ENCODE measurements at places on chromosomes 2 and 18. TPM values are rescaled to one million over a fixed set of nuclear protein-coding genes. Genes with fewer than 3 reads are reported as not detected.

The CNDP2 gene
- total RNA-seq, result 62.0 TPM

The EGR4 gene
- not detected for total RNA-seq

The SRD5A2 gene
- not detected for total RNA-seq

DNA sequence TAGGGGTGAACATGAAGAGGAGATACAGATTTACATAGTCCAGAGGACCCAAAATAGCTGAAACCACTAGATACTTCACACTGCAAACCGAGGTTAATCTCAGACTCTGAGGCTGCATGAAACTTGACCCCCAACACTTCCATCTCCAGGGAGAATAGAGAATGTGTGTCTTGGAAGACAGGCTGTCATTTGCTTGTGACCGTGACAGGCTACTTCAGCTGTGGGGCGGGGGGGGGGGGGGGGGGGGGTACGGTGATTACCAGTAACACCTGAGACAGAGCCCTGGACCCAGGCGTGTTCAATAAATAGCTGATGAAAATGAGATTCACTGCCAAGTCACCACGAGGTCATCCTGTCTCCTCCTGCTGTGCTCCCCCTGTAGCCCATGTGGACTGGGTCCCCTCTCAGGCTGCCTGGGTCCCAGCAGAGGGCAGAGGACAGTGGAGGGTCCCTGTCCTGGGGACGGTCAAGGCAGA, 5.7 kb upstream of the KLHL29 start:
- DNase-seq, result no peak

GRCh38 chr2:82994151-82994550, 1464.9 kb downstream of the SUCLG1 start:
- no peak for DNase-seq

GRCh38 chr2:30775833-30776232, 31.4 kb downstream of the CAPN13 start:
- DNase-seq, result no peak

GRCh38 chr18:74507927-74508326, 11.8 kb downstream of the CNDP2 start:
- DNase-seq, result no peak

DNA sequence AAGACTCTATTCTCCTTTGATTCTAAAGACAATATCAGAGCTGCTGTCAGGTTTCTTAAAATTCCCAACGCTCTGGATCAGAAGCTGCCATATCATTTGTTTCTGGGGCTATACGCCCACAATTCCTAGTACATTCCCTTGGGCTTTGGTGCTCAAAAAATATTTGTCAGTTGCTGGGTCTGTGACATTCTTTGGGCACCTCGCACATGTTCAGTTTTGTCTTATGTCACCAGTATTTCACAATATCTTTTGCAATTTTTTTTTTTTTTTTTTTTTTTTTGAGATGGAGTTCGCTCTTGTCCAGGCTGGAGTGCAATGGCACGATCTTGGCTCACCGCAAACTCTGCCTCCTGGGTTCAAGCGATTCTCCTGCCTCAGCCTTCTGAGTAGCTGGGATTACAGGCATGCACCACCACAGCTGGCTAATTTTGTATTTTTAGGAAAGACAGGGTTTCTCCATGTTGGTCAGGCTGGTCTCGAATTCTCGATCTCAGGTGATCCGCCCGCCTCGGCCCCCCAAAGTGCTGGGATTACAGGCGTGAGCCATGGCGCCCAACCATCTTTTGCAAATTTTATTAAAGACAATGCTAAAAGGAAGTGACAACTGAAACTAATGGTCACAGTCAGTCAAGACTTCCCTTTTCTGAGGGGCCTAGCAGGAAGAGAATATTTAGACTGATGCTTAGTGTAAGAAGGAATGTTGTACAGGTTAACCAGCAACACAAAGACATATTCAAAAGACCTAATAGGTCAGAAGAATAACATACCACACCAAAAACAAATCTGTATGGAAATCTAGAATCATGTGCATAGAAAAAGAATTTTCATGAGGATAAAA, 6.8 kb downstream of the ZNF397 start:
- no peak for DNase-seq

GRCh38 chr2:42787788-42788477, 4.5 kb downstream of the HAAO start:
- DNase-seq, result no peak
